ENCODE measurements at places on chromosomes 6 and 20. TPM values are rescaled to one million over a fixed set of nuclear protein-coding genes. Genes with fewer than 3 reads are reported as not detected.

The CST2 gene
- total RNA-seq, result 1.7 TPM

DNA sequence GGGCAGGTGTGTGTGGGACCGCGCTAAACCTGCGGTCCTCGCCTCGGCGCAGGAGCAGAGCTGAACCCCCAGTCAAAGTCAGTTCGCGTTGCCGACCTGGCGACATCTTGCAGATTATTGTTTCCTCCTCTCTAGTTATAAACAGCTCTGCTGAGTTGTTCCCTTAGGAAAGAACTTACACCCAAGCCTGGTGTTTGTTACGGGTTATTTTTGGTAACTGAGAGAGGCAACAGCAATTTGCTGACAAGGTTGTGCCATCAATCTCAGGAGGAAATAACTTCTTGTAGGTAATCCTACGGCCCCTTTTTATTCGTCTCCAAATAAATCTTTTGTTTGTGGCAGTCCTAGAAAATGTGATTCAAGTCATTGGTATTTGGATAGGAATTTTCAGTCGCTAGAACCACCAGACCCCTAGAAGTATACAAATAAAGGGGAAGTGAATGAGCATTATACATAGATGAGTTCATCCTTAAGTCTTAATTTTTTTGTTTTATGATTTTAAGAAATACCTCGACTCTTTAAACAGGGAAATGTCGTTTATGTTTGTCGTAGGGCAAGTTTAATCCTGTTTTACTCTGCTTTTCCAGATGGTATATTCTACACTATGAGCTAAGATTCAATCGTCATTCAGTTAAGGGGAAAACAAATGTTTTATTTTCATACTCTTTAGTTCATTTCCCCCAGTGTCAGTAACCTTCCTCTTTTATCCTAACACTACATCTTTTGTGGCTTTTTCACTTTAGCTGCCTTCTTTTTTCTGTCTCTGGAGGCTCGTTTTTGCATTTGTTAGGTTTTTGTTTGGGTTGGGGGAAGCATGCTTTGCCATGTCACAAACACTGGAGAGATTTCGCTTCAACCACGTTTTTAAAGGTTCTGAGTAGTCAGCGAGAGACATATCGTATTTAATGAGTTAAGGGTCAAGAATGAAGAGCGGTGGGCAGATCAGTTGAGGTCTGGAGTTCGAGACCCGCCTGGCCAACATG lies 1.2 kb downstream of the PM20D2 start:
- DNase-seq, result peak; percentile 62

DNA sequence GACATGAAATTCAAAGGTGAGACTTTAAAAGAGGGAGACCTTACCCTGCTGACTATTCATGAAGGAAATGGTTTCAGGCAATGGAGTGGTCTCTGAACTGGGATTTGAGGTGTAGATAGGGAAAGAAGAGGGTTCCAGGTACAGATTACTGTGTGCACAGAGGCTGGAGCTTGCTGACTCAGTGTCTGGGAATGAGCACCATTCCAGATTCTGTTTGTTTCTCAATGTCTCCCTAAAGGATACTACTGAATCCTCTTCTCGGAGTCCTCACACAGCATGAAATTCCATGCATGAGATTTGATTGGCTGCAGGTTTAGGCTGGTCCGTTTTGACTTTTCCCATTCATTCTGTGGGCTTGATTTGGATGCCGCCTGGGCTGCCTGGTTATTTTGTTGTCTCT lies 49.0 kb downstream of the PPP1R14C start:
- DNase-seq, result peak; percentile 77

DNA sequence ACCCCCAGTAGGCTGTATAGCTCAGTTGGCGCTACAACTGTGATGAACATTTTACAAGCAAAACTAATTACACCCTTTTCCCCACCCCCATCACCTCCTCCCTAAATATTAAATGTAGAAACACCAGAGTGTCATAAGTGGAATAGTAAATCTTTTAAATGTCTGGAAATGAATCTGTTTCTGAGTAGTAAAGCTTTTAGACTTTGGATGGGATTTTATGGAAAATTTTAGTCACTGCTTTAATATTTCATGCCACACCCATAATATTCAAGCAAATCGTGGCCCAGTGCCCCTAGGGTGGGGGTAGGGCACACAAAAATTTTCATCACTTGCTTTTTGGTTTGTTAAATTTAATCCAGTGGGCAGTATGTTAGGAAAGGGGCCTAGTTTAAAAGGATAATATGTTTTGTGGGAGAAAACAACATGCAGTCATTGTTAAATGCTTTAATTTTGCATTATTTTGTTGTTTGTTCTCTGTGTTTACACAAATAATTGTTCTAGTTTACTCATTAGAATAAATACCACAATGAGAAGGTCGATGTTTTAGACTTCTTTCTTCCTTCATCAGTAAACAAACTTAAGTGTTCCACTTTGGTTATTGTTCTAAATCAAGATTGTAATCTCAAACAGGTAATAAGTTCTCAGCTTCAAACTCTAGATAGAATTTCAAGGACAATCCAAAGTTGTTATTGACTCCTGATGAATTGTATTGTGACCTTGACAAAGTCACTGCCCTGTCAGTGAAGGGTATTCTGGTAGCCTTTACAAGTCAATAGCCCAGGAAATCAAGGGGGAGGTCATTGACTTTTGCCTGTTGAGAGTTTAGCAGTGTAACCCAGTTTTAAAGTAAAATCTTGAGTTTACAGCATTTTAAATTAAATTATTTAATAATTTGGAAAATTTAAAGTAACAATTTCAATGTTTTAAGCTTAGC lies 79.2 kb downstream of the CBFA2T2 start:
- no peak for DNase-seq
